ENCODE measurements at places on chromosomes 5 and 9. TPM values are rescaled to one million over a fixed set of nuclear protein-coding genes. Genes with fewer than 3 reads are reported as not detected.

DNA sequence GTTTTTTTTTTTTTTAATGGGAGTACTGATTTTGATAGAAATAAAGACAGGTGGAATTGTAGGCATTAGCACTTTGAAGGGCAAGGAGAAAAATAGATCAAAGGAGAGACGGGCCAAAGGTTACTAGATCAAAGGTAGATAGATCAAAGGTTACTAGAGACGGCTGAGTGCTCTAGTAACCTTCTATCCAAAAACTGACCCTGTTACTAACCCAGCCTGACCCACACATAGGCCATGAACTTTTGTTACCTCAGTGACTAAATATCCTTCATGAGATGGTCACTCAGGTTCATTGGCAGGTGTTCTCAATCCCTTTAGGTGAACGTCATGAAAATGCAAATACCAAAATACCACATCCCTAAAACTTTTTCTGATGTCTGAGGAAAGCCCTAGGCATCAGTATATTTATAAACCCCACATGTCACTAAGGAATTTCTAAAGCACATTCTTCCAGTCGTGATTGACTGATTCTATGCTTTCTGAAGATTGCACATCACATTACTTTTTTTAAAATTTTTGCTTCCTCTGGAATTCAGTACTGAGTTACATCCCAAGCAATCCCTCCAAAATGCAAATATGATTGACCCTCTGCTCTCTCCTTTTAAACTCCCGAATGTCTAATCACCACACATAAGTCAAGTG, 772.7 kb downstream of the BRINP1 start:
- no peak for DNase-seq
- no peaks in the 10 kb centered on the region for H3K4me1 ChIP-seq
- H3K27ac ChIP-seq, result no peak overlapping the region

SLC34A3 gene
- not detected for total RNA-seq

DNA sequence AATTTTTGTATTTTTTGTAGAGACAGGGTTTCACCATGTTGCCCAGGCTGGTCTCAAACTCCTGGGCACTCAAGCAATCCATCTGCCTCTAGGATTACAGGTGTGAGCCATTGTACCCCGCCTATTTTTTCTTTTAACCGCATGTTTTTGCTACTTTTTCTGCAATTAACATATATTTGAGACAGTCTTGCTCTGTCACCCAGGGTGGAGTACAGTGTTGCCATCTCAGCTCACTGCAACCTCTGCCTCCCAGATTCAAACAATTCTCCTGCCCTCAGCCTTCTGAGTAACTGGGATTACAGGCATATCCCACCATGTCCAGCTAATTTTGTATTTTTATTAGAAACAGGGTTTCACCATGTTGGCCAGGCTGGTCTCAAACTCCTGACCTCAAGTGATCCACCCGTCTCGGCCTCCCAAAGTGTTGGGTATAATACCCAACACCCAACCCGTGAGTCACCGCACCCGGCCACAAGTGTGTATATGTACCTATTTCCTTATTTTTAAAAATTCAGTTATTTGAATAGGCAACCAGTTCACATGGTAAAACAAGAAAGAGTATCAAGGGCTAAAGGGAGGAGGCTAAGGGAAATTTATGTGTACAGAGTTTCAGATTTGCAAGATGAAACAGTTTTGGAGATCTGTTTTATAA, 13.3 kb downstream of the PHAX start:
- no peak overlapping the region for H3K27ac ChIP-seq
- DNase-seq, result no peak
- H3K36me3 ChIP-seq, result peaks cover 34% of the 10 kb centered on the region
- H3K4me1 ChIP-seq, result no peaks in the 10 kb centered on the region

- no peak overlapping the region for H3K27ac ChIP-seq
- DNase-seq, result no peak
- H3K4me3 ChIP-seq, result no peak overlapping the region
Observed at GRCh38 chr9:1434811-1435210, 384.7 kb downstream of the DMRT2 start.
